Endodermal cell (in vitro differentiated cells): ENCODE measurements at places on chromosomes 3 and 15.

DNA sequence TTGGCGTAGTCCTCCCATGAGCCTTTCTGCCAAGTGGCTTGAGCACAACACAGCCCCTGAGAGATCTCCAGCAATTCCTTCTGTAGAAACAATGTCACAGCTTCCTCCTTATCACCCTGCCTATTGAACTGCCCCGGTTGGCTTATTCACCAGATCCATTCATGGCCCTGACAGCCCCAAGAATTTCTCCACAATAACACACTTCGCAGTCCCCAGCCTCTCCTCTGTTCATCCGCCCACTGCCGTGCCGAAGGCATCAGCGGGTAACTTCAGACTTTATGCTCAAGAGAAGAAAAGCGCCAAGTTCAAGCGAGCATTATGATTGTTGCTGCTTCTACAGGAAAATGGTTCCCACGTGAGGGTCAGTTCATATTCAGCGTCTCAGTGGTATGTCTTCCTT lies 403.9 kb downstream of the VPS13C start:
- DNase-seq, result no peak

- DNase-seq, result peak; percentile 11
Observed at GRCh38 chr3:124056846-124057245, 64.9 kb upstream of the ROPN1 start.

- DNase-seq, result no peak
Observed at GRCh38 chr3:178267158-178267844, 268.9 kb upstream of the KCNMB2 start.

- DNase-seq, result peak; percentile 88
Observed at GRCh38 chr3:50347187-50347813, 1.8 kb upstream of the ZMYND10 start.

DNA sequence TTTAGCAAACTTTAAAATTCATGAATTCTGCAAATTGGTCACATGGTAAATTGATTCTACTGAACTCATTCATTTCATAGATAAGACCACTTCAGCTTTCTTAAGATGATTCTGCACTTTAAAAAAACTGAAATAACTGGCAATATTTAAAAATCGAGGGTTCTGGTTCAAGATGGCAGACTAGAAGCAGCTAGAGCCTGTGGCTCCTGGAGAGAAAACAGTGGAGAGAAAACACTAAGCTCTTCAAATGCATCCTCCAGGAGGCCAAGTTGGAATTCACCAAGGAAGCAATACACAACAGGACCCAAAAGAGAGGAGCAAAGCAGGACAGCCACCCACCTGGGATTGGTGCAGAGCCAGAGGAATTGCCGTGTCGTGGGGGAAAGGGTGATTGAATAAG lies 132.1 kb downstream of the SPATA16 start:
- no peak for DNase-seq

- no peak for DNase-seq
Observed at GRCh38 chr3:71488882-71489281, 94.6 kb downstream of the FOXP1 start.

DNA sequence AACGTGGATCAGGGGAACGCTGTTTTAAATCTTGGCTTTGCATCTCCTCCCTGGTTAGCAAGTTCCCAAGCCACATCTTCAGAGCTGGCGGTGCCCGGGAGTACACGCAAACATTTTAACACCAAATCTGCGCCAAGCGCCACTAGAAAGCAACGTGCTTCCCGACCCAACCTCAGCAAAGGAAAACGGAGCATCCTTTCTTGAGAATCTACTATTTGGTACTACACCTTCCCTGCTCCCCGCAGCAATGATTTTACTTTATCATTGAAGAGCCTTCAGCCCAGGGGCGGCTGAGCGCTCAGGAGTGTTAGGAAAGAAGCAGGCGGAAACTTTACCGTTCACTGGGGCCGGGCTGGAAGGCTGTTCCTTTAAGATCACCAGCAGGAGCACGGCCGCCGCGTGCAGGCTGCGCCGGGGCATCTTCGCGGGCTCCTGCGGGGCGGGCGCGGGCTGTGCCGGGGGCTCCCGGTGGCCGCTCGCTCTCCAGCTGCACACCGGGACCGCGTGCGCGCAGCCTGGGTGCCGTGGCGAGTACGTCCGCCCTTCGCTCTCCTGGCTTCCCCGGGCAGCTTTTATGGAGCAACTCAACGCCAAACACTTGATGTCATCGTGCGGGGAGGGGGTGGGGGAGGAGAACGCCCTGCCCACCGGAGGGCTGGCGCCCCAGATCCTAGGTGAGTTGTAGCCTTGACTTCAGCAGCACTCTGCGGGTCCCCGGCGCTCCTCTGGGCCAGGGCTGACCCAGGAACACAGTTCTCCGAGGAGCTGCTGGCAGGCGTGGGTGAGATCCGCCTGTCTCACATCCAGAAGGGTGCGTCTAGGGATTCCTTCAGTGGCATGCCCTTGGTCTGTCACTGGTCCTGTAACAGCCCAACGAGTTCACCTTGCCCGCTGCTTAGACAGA lies at the start of gene CA12:
CA12 (minus strand) TSS at position 546 of the 904 bp plus-strand sequence; CDS start at position 420, 126 bp downstream.
- peak; percentile 85 for DNase-seq

GRCh38 chr3:71129611-71130431 lies 453.7 kb downstream of the FOXP1 start:
- DNase-seq, result no peak

DNA sequence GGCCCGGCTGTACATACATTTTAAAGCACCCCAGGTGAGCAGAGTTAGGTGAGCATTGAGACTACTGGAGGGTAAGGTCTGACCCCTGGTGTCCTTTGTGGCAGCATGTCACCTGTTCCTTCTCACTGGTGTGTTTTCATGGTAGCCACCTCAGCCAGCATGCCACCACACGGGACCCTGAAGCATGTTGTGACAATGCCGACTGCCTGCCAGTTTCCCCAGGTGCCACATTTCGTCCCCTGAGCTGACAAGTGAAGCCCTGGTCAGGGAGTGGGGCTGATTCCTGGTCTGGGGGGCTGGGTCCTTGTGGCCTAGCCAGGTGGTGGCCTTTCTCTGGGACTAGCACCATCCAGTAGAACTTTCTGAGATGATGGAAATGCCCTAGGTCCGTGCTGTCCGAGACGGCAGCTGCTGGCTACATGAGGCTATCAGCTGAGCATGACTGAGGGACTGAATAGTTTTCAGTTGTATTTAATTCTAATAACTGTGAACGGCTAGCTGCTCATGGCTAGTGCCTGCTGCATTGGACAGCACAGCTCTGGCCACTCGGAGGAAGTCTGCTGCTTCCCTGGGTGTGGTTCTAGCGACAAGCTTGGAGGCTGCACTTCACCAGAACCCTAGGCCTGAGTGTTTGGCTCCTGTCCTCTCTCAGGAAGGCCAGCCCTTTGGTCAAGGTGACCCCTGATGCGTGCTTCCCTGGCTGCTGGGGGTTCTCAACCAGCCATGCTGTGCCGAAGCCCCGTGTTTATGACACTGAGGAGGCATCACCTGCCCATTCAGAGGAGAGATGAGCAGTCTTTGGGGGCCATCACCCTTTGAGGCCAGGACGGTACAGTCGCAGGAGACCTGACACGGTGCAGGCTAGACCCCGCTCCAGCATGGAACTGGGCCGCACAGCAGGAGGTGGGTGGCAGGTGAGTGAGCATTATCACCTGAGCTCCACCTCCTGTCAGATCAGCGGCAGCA lies 3.9 kb downstream of the C3orf22 start:
- peak; percentile 30 for DNase-seq

DNA sequence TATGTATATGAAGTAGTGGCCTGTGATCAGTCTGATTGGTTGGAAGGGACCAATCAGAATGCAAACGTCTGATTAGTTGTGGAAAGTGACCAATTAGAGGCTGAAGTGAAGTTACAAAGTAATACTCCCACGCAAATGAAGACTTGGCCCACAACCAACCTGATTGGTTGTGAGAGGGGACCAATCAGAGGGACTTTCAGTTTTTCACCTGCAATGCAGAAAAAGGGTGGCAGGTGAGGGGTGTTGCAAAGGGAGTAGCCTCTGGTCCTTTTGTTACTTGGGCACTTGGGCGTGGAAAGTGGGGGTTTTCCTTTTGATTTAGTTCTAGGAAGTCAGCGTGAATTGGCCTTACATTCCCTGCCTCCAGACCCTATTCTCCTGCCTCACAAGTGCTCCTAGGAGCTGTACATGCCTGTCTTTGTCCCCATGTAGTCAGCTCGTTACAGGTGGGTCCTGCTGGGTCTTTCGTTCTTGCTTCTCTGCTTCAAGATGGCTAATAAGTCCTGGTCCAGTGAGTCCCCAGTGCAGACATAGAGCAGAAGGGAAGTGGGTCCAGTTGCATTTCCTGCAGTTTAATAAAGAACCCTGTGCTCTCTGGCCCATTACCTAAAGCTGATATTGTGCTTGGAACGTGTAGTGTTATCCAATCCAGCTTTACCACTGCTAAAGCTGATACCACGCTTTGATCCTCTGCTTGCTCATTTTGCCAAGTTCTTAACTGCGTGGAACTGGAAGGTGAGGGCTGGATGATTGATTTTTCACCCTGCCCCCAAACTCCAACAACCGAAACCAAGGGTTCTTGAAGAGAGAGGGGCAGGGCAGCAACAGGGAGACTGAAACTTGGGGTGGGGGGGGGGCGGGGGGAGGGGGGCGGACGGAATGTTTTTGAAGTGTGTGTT lies 46.0 kb upstream of the CD47 start:
- no peak for DNase-seq
